NCI-H1105 treated with DMSO at 0.1 percent for 48 hours (cell line): ENCODE measurements at places on chromosomes 7 and 10.

GRCh38 chr10:11921800-11922392 lies 98.7 kb downstream of the PROSER2 start:
- no peak for DNase-seq

DNA sequence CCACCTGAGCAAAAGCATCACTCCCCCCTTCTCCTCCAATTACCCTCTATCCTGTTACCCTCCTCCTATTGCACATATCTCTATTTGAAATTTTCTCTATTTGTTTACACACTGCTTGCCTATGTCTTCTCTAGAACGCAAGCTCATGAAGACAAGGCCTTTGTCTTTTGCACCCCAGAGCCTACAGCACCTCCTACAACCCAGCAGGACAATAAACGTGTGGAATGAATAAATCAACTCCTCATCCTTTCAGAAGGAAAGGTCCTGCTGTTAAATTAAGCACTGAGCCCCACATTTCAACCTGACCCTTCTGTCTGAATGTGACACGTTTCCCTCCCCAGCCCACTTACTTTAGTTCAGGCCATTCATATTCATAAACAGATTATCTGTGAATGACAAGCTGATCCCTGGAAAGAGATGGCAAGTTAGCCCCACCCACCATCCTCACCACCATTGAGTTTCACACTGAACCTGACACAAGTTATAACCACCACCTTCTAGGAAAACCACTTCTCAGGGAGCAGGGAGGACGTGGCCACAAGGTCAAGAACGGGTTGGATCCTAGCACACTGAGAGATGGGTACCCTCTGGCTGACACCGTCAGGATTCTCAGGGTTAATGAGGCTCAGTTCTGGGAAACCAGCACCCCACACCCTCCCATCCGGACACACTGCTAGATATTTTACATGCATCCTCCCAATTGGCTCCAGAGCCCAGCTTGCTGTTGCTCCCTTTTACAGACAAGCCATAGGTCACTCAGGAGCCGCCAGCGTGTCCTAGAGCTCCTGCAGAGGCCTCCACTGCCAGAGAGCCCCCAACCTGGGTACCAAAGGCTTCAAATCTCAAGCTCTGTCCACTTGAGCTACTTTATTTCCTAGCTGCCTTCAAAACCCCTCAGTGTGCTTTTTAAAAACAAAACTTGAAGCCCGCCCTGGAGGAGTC lies 934 bp downstream of the PRTFDC1 start:
- DNase-seq: peak; percentile 26

DNA sequence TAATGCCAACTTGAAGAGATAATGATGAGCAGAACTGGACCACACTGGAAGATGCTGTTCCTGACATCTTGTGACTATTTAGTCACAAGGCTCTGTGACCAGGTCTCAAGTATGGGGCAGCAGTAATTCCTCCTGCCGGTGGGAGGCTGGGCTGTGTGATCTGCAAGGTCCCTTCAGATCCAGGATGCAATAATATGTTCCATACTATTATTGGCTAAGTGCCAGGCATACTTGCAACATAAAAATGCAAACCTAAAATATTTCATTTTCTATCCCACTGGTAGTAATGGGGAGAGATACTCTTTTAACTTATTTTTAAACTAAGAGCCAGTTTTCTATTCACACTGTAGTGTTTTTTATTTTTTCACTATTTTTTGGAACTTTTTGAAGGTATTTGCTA lies 171.5 kb downstream of the CYP26A1 start:
- no peak for DNase-seq

DNA sequence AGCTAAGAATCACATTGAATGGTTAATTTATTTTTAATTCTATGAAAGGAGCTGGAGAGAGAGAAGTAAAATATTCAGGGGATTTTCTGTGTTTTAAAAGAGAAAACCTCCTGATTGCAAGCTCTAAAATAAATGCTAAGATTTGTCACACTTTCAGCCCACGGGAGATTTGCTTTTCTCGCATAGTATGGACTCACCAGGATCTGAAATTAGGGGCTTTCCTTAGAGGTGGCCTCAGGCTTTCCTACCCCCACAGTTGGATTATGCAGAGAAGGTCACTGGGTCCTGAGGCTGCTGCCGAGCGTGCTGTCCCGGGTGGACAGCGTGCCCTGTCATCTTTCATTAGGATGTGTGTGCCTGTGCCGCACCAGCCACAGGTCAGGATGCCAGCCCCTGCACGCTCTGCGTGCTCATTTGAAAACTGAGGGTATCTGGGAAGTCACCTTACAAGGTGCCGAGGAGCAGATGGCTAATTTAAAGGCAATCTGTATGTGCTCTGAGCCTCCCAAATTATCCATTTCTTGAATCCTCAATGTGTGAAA lies 258.8 kb downstream of the CELF2 start:
- no peak for DNase-seq

GRCh38 chr7:153072806-153073205 lies 313.3 kb downstream of the ACTR3B start:
- peak; percentile 77 for DNase-seq

DNA sequence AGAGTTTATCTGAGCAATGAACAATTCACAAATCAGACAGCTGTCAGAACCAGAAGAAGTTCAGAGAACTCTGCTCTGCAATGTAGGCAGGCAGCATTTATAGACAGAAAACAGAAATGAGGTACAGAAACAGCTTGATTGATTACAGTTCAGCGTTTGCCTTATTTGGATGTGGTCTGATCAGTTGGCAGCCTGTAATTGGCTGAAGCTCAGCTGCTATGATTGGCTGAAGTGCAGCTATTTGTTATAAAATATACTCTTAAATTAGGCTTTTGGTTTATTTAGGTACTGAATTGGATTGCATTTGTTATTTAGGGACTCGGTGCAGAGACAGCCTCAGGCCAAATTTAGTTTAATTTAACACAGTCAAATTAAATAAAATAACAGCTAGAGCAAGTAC lies 85.8 kb upstream of the JAZF1 start:
- no peak for DNase-seq

DNA sequence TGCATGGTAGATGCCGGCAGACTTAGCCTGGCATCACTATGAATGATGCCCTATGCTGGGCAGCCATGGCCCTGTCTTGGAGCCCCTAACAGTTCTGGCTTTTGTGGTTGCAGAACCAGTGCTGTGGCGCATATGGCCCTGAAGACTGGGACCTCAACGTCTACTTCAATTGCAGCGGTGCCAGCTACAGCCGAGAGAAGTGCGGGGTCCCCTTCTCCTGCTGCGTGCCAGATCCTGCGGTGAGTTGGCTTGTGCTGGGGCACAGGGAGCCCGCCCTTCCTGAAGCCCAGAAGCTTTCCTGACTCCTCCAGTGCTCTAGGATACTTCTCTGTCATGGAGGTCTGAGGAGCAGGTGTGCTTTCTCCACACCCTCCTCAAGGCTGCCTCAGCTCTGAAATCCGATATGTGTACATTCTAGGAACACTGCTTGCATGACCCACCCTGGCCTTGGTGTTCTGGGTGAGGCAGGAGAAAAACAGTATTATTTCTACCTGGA lies 25.6 kb upstream of the SH2D4B start:
- DNase-seq: no peak

GRCh38 chr10:66183028-66183427 lies 742.8 kb upstream of the LRRTM3 start:
- DNase-seq: no peak

DNA sequence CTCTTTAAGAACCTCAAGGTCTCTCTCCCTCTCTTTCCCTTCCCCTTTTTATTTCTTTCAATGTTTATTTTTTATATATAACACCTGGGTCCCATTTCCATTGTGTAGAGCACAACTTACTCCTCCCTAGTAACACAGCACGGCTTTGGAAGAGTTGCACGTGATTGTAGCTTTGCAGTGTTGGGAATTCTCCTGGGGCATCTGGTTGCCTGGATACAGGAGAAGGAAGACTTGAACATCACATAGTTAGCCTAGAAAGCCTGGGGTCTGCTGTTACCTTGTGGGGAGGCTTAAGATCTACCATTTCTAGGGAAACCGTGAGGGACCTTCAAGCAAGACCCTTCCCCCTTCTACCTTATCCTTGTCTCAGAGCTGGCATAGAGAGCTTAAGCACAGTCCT lies 41.1 kb upstream of the NFKB2 start:
- no peak for DNase-seq

DNA sequence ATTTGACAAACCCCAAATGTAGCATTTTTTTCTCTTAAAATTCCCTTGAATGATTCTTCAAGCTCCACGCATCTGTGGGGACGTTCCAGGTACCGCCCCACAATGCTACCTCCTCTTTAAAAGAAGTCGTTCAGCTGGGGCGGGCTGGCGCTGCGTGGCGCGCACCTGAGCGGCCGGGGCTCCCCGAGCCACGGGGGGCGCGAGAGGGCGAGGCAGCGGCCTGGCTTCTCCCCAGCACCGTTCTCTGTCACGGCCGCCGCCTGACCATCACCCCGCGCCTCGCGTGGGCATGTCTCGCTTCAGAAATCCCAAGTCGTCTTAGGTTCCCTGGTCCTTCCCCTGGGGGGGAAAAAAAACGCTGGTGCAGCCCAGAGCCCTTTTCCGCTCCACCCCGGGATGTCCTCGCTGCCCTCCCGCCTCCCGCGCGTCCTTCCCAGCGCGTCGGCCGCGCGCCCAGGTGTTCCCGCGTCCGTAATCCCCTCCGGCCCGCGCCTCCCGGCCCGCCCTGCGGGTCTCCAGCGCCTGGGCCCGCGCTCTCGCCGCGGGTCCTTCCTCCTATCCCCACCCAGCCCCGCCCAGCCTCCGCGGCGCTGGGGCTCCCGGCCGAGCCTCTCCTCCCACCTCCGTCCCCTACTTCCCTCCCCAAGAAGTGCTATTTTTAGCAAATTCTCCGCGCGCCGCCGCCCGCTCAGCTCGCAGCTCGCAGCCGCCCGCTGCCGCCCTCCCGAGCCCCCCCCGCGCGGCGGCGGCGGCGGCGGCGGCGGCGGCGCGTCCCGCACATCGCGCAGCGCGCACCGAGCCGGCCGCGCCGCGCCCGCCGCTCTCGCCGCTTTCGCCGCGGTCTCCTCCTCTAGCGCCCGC lies 58.7 kb upstream of the PRPS1L1 start:
- peak; percentile 68 for DNase-seq

GRCh38 chr10:69470463-69471384 lies 19.5 kb downstream of the TSPAN15 start:
- DNase-seq: no peak

GRCh38 chr10:124461642-124462347 lies at the start of gene LHPP:
Gene LHPP, plus strand, starts transcription at chr10:124461823. Its CDS starts 40 bp downstream, at chr10:124461863.
- DNase-seq: peak; percentile 35

DNA sequence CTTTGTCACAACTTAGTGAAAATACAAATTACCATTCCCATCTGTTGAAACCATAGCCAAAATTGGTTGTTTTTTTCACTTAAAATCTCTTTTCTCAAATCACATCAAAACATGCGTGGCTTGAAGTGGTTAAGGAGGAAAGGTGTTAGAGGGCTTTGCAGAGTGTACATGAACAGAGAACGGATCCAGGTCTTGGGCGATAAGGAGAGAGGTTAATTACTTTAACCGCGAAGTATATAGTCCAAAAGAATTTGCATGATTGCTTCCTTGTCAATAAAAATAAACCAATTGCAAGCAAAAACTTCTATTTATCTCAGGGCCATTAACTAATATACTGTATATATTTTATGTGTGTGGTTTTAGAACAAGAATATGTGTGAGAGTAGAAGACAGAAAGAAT lies 813.9 kb upstream of the SORCS1 start:
- no peak for DNase-seq

DNA sequence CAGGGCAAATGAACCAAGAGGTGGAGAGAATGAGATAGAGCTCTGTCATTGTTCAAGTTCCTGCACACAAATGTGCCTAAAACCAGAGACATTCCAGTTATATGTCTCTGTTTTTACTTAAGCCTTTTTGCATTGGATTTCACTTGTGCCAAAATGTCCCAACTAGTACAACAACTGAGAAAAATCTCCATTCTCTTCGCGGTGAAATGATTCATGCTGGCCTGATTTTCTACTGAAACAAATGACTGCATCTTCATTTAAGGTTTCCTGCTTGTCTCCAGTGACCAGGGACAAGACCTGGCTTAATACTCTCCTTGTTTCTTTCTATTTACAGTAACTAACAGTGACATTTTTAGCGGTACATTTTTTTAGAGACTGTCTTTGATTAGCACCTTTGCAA lies 714.9 kb downstream of the KCNMA1 start:
- no peak for DNase-seq

DNA sequence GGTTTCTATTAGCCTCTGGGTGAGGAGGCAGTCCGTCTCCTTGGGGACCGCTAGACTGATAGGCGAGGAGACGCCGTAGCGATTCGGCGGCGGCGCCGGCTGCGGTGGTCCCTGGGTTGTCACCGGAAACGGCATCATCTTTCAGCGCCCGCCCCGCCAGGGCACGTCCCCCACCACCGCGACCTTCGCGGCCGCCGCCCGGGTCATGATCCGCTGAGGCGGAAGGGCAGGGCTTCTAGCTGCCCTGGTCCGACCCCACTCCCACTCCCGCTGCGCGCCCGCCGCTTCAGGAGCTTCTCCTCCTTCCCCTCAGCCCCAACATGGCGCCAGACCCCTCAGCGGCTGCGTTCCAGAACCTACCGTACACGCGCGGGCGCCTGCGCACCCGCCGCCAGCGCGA lies at the start of gene PAPOLB:
TSS of gene PAPOLB (minus strand) at position 358 of the 400 bp plus-strand sequence. CDS start at position 138, 220 bp downstream.
- no peak for DNase-seq

DNA sequence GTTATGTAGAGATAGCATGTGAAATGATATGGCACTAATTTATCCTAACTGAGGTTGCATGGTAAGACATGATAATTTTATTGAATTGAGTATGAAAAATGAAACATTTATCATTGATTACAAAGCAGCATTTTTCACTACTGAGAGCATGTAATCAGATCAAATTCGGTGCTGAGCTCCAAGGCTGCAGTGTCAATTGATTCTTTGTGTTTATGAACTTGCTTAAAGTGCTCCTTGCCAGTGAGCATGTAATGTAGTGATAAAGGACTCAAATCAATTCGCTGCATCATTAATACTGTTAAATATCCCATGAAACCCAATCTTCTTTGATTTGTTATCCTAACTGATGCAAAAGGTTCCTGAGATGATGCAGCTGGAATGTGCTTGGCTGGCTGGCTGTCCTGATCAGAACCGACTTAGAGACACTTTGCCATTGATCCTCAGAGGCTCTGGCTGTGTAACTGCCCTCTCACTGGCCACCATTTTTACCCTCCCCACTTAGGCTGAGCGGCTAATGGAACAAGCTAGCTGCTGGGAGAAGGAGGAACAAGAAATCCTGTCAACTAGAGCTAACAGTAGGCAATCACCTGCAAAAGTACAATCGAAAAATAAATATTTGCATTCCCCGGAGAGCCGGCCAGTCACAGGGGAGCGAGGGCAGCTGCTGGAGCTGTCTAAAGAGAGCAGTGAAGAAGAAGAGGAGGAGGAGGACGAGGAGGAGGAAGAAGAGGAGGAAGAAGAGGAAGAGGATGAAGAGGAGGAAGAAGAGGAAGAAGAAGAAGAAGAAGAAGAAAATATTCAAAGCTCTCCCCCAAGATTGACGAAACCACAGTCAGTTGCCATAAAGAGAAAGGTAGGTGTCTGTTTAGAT lies 89.8 kb upstream of the SAMD8 start:
- DNase-seq: peak; percentile 40

GRCh38 chr7:135918134-135918533 lies 59.0 kb downstream of the MTPN start:
- DNase-seq: no peak
